ENCODE measurements at places on chromosomes 7 and 10. TPM values are rescaled to one million over a fixed set of nuclear protein-coding genes. Genes with fewer than 3 reads are reported as not detected.

DNA sequence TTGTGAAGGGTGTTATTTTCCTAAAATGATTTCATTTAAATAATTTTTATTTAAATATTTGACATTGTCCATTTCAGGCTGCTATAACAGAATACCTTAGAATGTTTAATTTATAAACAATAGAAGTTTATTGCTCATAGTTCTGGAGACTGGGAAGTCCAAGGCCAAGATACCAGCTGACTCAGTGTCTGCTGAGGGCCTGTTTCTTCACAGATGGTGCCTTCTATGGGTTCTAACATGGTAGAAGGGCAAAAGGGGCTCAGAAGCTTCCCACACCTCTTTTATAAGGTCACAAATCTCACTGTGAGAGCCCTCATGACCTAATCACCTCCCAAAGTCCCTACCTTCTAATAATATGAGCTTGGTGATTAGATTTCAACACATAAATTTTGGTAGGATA is 50.7 kb downstream of the MTURN start:
- no peak overlapping the region for H3K27ac ChIP-seq
- no peak for DNase-seq
- H3K4me1 ChIP-seq: peaks cover 44% of the 10 kb centered on the region
- no peaks in the 10 kb centered on the region for H3K36me3 ChIP-seq
- H3K27me3 ChIP-seq: no peaks in the 10 kb centered on the region
- H3K4me3 ChIP-seq: no peak overlapping the region

DNA sequence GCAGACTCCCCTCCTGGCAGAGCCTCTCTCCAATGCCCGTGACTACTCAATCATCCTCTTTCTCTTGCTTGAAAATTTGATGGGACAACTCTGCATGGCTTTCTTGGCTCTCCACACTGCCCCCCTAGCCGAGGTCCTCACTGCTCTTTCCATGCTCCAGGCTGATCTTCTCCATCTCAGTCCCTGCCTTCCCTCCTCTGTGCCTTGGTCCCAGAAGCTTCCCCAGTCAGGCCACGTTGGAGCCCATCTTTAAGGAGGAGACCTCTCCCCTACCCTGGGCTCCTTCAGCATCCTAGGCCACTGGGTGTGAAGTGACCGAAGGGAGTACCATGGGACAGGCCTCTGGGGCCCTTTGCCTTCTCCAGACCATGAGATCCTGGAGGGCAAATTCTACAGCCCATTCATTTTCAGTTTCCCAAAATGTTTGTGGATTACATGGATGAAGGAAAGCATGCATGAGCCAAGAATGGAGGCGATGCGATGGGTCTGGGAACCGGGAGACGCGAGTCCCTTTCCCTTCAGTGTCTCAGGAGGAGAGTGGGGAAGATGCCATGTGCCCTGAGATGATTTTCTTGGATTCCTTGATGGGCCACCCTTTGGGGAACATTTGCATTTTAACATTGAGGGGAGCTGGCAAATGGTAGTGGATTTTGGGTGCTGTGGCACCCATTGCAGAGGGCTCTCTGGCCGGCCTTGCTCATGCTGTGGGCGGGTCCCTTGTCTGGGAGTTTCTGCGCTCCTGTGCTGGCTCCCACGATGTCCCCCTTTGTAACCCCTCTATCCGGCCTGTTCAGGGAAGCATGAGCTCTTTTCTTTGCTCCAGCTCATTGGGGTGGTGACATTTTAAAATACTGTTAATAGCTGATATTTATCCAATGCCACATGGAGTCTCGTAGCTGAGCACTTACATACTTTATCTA is 376.6 kb downstream of the RPS24 start:
- H3K36me3 ChIP-seq: no peaks in the 10 kb centered on the region
- peaks cover 26% of the 10 kb centered on the region for H3K4me1 ChIP-seq
- H3K27me3 ChIP-seq: no peaks in the 10 kb centered on the region
- H3K4me3 ChIP-seq: no peak overlapping the region
- peak; percentile 37 for DNase-seq

CTTNBP2 gene
- 1.5 TPM for polyA plus RNA-seq

DNA sequence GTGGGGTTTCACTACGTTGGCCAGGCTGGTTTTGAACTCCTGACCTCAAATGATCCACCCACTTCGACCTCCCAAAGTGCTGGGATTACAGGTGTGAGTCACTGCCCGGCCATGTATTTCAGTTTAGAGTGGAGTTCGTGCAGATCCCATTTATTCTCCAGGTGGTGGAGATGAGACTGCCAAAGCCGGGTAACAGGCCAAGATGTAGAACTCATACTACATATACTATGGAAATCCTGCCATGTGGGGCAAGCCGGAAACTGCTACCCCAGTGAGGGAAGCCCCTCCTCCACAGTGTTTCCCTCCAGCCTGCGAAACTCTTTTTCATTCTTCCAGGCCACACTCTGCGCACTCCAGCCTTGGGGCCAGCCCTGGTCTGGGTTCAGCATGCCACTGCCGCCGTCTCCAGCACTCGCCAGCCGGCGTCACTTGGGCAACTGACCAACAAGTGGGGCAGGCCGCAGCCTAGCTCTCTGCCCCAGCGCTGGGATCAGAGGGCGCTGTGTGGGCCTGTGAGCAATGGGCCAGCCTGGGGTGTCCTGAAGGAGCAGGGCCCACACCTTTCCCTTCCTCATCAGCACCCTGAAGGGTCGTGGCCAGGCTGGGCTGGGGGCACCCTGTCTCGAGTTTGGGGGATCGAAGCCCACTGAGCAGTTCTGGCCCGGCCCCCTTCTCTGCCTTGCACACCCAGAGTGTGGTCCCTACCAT is 122.0 kb downstream of the TRRAP start:
- no peaks in the 10 kb centered on the region for H3K4me1 ChIP-seq
- H3K4me3 ChIP-seq: no peak overlapping the region
- no peak overlapping the region for H3K27ac ChIP-seq
- no peaks in the 10 kb centered on the region for H3K27me3 ChIP-seq
- peaks cover 57% of the 10 kb centered on the region for H3K36me3 ChIP-seq

DNA sequence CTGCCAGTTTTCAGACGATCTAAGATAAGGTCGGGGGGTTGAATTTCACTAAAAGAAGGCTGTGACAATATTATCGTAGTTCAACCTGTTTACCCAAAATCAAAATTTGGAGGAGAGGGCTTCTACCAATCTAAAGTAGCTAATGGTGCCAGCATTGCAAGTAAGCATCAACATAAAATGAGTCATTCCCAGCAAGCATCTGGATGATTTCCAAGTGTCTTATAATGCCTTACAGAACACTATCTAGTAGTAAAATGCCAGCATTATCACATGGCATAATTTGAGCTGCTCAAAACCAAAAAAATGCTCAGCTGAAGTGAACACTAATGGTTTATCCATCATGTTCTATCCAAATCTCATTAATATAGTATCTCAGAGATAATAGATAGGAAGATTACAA is 1193.9 kb downstream of the DNAJB9 start:
- no peak overlapping the region for H3K27ac ChIP-seq
- no peak overlapping the region for H3K4me3 ChIP-seq
- H3K4me1 ChIP-seq: no peaks in the 10 kb centered on the region
- DNase-seq: no peak
- H3K36me3 ChIP-seq: no peaks in the 10 kb centered on the region
- no peaks in the 10 kb centered on the region for H3K27me3 ChIP-seq

GRCh38 chr7:30238721-30239441 is 45.5 kb upstream of the ZNRF2 start:
- H3K27me3 ChIP-seq: no peaks in the 10 kb centered on the region
- H3K4me3 ChIP-seq: no peak overlapping the region
- peak; percentile 79 for DNase-seq
- no peaks in the 10 kb centered on the region for H3K4me1 ChIP-seq

GRCh38 chr10:60312818-60313588 is 76.7 kb downstream of the ANK3 start:
- no peaks in the 10 kb centered on the region for H3K36me3 ChIP-seq
- no peaks in the 10 kb centered on the region for H3K4me1 ChIP-seq
- H3K27ac ChIP-seq: no peak overlapping the region
- H3K27me3 ChIP-seq: no peaks in the 10 kb centered on the region

ACTA2 gene
- 298 TPM for polyA plus RNA-seq

PON1 gene
- 103 TPM for polyA plus RNA-seq

DNA sequence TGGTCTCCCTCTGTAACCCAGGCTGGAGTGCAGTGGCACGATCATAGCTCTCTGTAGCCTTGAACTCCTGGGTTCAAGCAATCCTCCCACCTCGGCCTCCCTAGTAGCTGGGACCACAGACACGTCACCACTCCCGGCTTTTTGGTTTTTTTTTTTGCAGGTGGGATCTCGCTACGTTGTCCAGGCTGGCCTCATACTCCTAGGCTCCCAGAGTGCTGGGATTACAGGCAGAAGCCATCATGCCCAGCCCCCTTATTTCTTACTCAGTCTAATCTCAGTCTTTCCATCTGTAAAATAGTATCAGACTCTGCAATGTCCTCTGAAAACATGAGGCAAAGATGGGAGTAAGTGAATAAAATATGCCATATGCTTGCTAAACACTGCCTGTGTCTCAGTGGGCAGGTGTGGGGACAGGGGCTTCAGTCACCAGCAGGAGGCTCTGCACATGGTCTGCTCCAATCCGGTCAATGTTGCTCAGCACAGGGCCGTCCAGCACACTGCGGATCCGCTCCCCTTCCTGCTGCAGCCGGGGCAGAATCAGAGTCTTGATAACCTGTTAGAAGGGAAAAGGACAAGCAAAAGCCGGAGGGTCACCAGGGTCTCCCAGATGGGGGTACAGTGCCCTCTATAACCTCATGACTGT is 8.2 kb downstream of the AP4M1 start:
- H3K27ac ChIP-seq: no peak overlapping the region
- no peaks in the 10 kb centered on the region for H3K4me1 ChIP-seq

DNA sequence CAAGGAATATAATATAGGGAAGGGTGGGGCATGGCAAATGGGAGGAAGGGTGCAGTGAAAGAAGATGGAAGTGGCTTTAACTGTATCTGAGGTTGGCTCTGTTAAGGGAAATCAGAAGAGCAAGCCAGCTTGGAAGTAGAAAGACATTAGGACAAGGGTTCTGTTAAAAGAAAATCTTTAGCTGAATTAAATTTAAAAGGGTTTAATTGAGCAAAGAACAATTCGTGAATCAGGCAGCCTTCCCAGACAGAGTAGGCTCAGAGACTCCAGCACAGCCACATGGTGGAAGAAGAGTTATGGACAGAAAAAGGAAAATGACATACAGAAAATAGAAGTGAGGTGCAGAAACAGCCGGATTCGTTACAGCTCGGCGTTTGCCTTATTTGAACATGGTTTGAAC is 42.0 kb downstream of the FAM13C start:
- no peaks in the 10 kb centered on the region for H3K36me3 ChIP-seq
- H3K4me1 ChIP-seq: peaks cover 39% of the 10 kb centered on the region
- H3K27me3 ChIP-seq: no peaks in the 10 kb centered on the region
- no peak overlapping the region for H3K4me3 ChIP-seq
- H3K27ac ChIP-seq: no peak overlapping the region

EPHA1 gene
- polyA plus RNA-seq: 1.2 TPM

GNG11 gene
- 33.6 TPM for polyA plus RNA-seq

GRCh38 chr10:33509231-33509831 is 174.9 kb upstream of the NRP1 start:
- no peak overlapping the region for H3K27ac ChIP-seq
- no peak overlapping the region for H3K4me3 ChIP-seq
- H3K27me3 ChIP-seq: no peaks in the 10 kb centered on the region
- no peaks in the 10 kb centered on the region for H3K36me3 ChIP-seq

SPDYE5 gene
- polyA plus RNA-seq: 0.07 TPM

DNA sequence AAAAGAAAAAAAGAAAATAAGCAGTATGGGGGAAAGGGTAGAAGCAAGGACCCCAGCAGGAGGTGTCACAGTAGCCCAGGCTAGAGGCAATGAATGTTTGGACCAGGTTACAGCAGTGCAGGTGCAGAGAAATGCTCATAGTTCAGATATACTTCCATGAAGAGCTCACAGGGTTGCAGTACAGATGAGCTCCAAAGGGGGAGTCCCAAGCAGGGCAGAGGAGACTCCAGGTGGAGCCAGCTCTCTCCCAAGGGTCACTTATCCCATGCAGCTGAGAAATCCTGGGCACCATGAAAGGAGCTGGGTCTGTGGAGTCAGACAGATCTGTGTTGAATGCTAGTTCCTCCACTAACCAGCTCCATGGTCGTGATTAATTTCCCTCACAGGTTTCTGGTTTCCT is 174.9 kb downstream of the C7orf25 start:
- H3K4me1 ChIP-seq: no peaks in the 10 kb centered on the region
- H3K27me3 ChIP-seq: no peaks in the 10 kb centered on the region
- H3K27ac ChIP-seq: no peak overlapping the region

- H3K4me3 ChIP-seq: no peak overlapping the region
- no peaks in the 10 kb centered on the region for H3K27me3 ChIP-seq
- no peak for DNase-seq
- H3K27ac ChIP-seq: no peak overlapping the region
- H3K36me3 ChIP-seq: no peaks in the 10 kb centered on the region
- no peaks in the 10 kb centered on the region for H3K4me1 ChIP-seq
Observed at GRCh38 chr10:77667426-77668324, 30.1 kb upstream of the KCNMA1 start.

DNA sequence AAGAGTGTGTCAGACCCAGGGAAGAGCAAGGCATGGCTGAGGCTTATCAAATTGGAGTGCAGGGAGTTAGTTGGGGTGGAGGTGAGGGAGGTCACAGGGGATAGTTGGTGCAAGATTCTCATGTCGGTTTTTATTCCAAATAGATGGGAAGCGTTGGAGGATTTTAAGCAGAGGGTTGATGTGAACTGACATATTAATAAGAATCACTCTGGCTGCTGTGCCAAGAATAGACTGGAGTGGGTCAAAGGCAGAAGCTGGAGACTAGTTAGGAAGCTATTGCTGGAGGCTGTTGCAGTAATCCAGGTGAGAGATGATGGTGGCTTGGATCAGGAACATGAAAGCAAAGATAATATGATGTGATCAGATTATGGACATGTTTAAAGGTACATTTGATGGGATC is 36.5 kb downstream of the LRRC18 start:
- no peak for DNase-seq
- no peaks in the 10 kb centered on the region for H3K4me1 ChIP-seq
- H3K36me3 ChIP-seq: no peaks in the 10 kb centered on the region
- H3K27ac ChIP-seq: no peak overlapping the region

- H3K27me3 ChIP-seq: peaks cover 10% of the 10 kb centered on the region
- H3K27ac ChIP-seq: no peak overlapping the region
- no peak overlapping the region for H3K4me3 ChIP-seq
- H3K36me3 ChIP-seq: no peaks in the 10 kb centered on the region
Observed at GRCh38 chr7:3998060-3998459, 684.0 kb upstream of the FOXK1 start.

EBF3 gene
- 2.2 TPM for polyA plus RNA-seq

DNA sequence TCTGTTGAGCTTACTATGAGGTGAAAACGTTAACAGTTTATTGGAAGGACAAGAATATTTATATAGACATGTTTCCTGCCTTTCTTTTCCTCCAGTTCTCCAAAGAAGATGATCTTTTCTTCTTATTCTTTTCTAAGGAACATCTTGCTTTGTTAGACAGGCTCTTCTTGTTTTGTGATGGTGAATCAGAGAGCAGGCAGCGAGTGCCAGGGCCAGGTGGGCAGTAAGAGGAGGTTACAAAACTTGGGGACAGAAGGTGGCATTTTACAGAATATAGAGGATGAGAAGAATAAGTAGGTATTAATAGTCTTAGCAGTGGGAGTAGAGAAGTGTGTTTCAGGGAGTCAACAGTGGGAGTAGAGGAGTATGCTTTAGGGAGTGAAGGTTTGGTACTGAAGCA is 223.6 kb downstream of the ARL4A start:
- no peaks in the 10 kb centered on the region for H3K4me1 ChIP-seq
- no peak for DNase-seq
- no peaks in the 10 kb centered on the region for H3K36me3 ChIP-seq

- H3K27me3 ChIP-seq: no peaks in the 10 kb centered on the region
- no peaks in the 10 kb centered on the region for H3K36me3 ChIP-seq
- no peak overlapping the region for H3K4me3 ChIP-seq
- H3K4me1 ChIP-seq: peaks cover 29% of the 10 kb centered on the region
- peak overlapping the region; percentile 46 for H3K27ac ChIP-seq
Observed at GRCh38 chr10:103911021-103911459, 6.9 kb downstream of the STN1 start.

Data from adrenal gland (tissue), 19 donors.